ENCODE measurements at places on chromosomes 4 and X.
A peak's percentile ranks its signal among the peaks of the same experiment; 100 is the strongest.

GRCh38 chr4:183147196-183147595, 48.1 kb downstream of the WWC2 start:
- no peak for DNase-seq

GRCh38 chr4:164935363-164935762, 42.1 kb downstream of the TRIM61 start:
- DNase-seq = no peak

- DNase-seq = no peak
Observed at GRCh38 chr4:56187688-56188087, 199.6 kb downstream of the AASDH start.

DNA sequence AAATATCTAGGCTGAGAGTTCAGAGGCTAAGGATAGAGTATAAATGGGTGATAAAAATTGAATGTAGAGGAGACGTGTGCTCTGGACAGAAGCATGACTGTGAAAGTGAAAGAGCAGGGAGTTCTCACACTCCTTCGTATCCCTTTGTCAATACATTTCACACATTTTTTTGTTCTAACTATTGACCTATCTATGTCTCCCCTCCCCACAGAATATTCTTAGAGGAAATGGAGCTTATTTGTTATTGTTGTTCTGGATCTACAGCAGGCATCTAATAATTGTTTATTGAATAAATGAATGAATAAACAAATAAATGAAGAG, 57.6 kb downstream of the ENPEP start:
- no peak for DNase-seq

DNA sequence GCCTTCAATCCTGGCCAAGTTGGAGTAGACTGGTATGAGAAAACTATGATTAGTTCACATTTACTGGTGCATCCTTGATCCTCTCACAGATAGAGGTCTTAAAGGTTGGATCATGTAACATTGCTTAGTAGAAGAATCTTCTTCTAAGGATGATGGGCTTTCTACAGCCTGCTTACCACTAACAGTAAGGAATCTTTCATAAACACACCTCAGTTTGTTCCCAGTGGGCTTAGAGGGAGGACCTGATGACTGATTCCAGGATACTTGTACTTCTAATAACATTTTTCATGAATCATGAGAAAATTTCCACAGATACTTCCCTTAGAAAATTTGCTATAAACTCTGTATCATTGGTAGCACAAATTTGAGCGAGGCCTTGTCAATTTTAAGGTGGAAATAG, 40.6 kb downstream of the CCNI start:
- no peak for DNase-seq

DNA sequence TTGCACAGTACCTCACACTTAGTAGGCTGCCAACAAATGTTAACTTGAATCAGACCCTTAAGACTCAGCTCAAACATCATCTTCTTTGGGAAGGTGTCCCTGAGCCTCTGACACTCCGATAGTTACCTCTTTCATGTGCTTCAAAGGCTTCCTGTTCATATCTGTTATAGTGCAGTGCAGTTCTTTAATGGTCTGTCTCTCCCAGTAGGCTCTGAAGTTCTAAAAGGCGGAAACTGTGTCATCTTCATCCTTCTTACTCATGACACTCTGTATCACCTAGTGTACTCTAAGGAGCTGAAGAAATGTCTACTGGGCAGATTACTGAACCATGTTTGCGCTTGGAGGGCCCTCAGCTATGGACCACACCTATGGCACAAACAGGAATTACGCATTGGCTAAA, 2.1 kb upstream of the DIAPH2 start:
- DNase-seq = no peak

GRCh38 chrX:136291824-136292223, 8.9 kb upstream of the ADGRG4 start:
- no peak for DNase-seq

DNA sequence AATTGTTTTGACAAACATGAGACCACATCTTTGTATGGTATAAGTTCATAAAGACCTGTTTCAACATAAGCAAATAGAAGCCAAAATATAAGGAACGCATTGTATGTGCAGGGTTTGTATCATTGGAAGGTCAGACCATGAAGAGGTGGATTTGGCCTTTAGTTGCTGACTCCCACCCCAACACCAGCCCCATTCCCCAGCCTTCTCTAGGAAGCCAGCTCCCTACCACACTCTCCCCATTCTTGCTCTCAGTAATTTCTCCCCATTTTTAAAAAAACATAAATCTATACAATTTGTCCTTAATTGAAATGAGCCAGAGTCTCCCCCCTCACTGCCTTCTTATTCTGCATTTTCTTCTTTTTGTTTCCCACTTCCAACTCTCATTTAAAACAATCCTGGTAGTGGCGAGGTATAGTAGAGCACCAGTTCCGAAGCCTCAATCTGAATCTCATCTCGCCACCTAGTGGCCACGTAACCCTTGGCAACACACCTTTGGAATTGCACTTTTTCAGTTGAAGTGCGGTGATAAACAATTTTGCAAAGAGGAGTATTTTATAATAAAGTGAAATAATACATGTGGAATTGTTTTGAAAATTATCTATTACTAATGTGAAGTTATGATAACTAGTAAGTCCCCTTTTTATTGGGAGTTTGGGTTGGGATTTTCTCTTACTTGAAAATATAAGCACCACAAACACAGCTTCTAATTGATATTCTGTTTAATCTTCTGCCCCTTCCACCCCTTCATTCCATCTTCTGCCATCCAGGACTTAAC, 126.6 kb downstream of the ASB9 start:
- DNase-seq = peak; percentile 0

GRCh38 chrX:118216087-118216486, 99.5 kb upstream of the KLHL13 start:
- DNase-seq = no peak

GRCh38 chr4:183352546-183352945, 30.3 kb upstream of the CLDN24 start:
- DNase-seq = no peak

DNA sequence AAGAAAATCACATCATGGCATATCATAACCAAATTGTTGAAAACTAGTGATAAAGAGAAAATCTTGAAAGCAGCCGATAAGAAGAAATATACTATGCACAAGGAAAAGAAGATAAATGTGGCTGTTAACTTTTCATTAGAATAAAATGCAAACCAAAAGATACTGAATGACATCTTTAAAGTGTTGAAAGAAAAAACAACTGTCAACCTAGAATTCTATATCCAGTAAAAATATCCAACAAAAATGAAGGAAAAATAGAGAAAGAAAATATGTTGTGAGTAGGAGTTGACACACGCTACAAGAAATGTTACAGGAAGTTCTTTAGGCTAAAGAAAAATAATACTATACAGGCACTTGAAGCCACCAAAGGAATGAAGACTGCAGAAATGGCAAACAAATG, 82.0 kb downstream of the FAM184B start:
- no peak for DNase-seq

- DNase-seq = no peak
Observed at GRCh38 chr4:2462992-2463762, 5.7 kb upstream of the RNF4 start.

Measured in NCI-H1436 treated with DMSO at 0.1 percent for 48 hours (cell line).